ENCODE measurements at places on chromosomes 4 and X.

GRCh38 chr4:176883108-176883550 lies 90.4 kb upstream of the VEGFC start:
- no peak for DNase-seq

GRCh38 chr4:143357161-143357845 lies 20.6 kb downstream of the GAB1 start:
- no peak for DNase-seq

DNA sequence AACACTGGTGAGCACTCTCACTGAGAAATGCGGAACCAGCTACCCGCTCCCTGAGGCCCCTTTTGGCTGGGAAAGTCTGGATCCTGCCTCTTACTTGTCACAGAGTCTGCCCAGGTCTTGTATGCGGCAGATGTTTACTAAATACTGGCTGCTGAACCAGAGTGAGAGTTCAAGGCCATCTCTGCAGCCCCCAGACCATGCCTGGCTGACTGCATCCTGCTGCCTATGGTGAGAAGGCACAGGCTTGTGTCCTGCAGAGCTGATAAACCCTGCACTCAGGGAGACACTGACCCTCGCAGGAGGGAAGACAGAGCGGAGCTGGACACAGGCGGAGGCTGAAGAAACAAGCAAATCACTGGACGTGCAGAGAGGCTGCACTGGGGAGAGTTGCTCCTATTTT lies 46.5 kb downstream of the JAKMIP1 start:
- no peak for DNase-seq

GRCh38 chrX:4129626-4130025 lies 416.2 kb upstream of the PRKX start:
- no peak for DNase-seq

- DNase-seq = no peak
Measured at GRCh38 chr4:84501202-84501503, 2.1 kb upstream of the NKX6-1 start.

DNA sequence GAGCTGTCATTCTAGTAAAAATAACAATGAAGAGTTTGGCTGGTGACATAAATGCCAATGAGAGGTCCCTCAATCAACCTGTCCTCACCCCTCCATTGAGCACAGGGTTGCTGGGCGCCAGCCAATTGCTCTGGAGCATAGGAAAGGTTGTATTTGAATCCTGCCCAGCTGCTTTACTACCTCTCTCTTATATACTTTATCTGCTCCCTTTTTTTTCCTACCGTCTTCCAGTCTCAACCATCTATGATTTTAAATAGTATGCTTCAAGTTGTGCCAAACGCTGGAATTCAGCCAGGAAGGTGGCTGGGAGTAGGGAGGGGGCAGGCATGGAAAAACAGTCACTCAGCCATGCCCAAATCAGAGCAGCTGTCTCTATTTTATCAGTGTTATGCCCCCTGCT lies 153.8 kb downstream of the NR3C2 start:
- peak; percentile 38 for DNase-seq

DNA sequence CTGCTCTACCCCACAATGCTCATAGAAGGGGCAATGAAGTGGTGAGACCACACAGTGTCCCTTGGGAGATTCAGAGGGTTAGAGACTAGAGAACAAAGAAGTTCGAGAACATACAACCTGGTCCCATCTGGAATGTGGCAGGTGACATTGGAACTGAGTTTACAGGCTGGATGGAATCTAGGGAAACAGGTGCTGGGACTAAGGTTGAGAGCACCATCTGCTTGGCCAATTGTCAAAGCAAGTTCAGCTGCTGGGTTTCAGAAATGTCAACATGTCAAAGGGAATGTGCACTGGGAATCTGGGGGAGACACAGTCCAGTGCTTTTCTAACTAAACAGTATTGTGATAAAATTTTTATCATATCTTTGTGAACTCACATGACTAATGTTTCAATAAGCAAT lies 15.9 kb upstream of the FAM13A start:
- no peak for DNase-seq

GRCh38 chr4:34643476-34643875 lies 1600.8 kb downstream of the ARAP2 start:
- no peak for DNase-seq

GRCh38 chr4:141207961-141208360 lies 12.7 kb upstream of the ZNF330 start:
- no peak for DNase-seq

DNA sequence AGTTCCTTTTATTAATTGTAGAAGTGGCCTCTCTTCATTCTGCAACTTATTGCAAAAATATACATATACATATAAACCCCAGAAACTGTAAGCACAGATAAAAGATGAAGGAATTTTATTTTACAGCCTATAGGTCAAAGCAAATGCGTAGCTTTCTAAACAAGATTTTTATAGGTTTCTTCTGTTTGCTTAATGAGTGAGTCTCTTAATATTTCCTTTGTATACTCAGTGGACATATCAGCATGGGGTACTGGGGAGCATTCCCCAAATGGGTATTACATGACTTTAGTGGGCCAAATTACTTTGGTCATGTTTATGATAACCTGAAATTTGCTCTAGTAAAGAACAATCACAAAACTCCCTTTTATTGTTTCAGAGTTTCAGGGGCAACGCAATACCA lies 1698.6 kb upstream of the IGFBP7 start:
- DNase-seq = no peak

- DNase-seq = no peak
Measured at GRCh38 chr4:145635117-145635516, 15.9 kb downstream of the MMAA start.

DNA sequence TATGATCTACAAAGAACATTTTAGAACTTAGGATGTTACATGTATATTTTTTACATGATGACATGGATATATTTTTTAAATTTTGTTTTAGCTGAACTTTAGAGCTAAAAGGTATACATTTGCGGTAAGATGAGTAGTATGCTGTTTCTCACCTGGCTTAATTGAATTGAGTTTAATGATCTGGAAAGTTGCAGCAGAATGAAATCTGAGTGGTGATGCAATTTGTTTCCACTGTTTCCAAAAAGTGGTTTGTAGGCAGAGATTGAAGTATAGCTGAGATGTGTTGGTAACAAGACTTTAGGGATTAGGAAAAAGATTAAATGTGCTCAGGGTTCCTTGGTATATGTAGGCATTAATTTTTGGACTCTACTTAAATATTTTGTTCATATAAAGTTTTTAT lies 68.1 kb downstream of the HPF1 start:
- DNase-seq = no peak

- DNase-seq = no peak
Measured at GRCh38 chrX:13473442-13474163, 95.8 kb upstream of the EGFL6 start.

GRCh38 chr4:70873216-70873615 lies 29.0 kb upstream of the MOB1B start:
- no peak for DNase-seq

GRCh38 chrX:107775734-107776511 lies at the start of gene TSC22D3:
TSC22D3 (minus strand) TSS chrX:107775787; CDS start chrX:107775419, 368 bp downstream.
- DNase-seq = peak; percentile 78

Measured in heart right ventricle (tissue), 16 donors.